CD8-positive, alpha-beta T cell (primary cell): ENCODE measurements at places on chromosomes 7 and 10. TPM values are rescaled to one million over a fixed set of nuclear protein-coding genes. Genes with fewer than 3 reads are reported as not detected.

Gene SPRN
- not detected for total RNA-seq

Gene SSMEM1
- total RNA-seq, result not detected

- DNase-seq, result no peak
Observed at GRCh38 chr10:69073736-69074364, 14.1 kb upstream of the SRGN start.

- no peak for DNase-seq
Observed at GRCh38 chr7:50591480-50592438, 26.6 kb upstream of the DDC start.

DNA sequence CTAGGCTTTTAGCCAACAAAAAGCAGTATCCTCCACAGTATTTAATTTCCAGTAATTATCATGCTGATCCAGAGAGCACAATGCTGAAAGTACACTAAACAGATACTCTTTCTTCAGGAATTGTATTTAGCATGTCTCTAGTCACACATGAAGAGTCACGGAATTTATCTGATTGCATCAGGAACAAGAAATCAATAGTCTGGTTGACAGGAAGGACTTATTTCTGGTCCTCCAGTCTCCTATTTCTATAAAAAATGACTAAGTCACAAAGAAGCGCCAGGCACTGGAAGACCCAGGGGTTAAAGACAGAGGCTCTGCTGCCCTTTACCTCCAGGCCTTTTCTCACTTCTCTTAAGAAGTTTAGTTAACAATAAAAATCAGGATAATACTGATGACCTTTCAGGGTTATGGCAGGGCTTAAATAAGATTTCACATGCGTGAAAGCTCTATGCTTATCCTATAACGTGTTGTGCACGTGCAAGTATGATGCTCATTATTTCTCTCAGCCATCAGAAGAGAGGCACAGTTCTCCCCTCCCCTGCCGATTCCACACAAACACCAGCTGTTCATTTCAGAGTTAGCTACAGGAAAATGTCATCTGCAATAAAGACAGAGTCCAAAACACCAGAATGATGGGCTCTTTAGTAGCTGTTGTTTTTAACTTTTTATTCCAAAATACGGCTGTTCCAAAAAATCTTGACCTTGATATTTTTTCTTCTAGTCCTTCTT is 36.9 kb downstream of the SLC26A4 start:
- no peak for DNase-seq

- no peak for DNase-seq
Observed at GRCh38 chr7:64882341-64883112, 20.5 kb upstream of the ZNF273 start.

- no peak for DNase-seq
Observed at GRCh38 chr10:101867931-101868330, 24.3 kb upstream of the KCNIP2 start.
